ENCODE measurements at places on chromosomes 6 and 20.

GRCh38 chr6:37705239-37706051 lies 7.8 kb upstream of the MDGA1 start:
- DNase-seq = no peak

- DNase-seq = peak; percentile 61
These were observed 5.1 kb downstream of the IGF2R start for GRCh38 chr6:159973951-159974350.

DNA sequence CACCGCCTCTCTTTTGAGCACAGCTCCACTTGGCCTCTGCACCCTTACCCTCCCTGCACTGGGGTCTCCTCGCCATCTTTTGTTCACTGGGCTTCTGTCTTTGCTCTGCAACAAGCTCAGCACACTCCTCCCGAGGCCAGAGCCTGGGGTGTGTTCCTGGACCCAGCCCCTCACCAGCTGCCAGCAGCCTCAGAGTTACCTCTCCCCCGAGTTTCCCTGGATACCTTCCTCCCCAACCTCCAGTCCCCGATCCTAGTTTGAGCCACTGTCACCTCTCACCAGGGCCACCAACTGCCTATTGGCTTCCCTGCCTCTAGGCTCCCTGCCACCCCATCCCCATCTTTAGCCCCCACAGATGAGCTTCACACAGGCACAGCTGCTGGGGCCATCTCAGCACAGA lies 12.3 kb downstream of the CYP21A2 start:
- DNase-seq = no peak

- no peak for DNase-seq
These were observed 52.7 kb downstream of the DAAM2 start for GRCh38 chr6:39844866-39845265.

GRCh38 chr6:16769986-16770376 lies 8.7 kb upstream of the ATXN1 start:
- DNase-seq = no peak

- no peak for DNase-seq
These were observed 28.8 kb upstream of the ME1 start for GRCh38 chr6:83459663-83460062.

- DNase-seq = peak; percentile 32
These were observed at the start of gene NCOA6 for GRCh38 chr20:34825530-34826362. Gene NCOA6 (minus strand): TSS chr20:34825651. CDS start chr20:34782355, 43,296 bp downstream.

- no peak for DNase-seq
These were observed 15.6 kb upstream of the BICRAL start for GRCh38 chr6:42766163-42766670.

DNA sequence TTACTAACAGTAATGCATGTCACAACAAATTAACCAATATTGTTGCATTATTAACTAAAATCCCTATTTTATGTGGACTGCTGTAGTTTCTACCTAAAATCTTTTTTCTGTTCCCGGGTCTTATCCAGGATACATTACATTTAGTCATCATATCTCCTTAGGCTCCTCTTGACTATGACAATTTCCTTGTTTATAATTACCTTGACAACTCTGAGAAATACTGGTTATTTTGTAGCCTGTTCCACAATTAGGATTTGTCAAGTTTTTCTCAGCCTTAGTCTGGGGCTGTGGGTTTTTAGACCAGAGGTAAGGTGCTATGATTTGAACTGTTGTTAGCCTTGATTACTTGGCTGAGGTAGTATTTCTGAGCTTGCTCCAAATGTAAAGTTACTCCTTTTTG lies 3.7 kb downstream of the FBXO5 start:
- DNase-seq = no peak

GRCh38 chr6:151436300-151436699 lies 15.6 kb downstream of the RMND1 start:
- DNase-seq = no peak

GRCh38 chr6:111810294-111811131 lies 62.7 kb downstream of the FYN start:
- DNase-seq = no peak

DNA sequence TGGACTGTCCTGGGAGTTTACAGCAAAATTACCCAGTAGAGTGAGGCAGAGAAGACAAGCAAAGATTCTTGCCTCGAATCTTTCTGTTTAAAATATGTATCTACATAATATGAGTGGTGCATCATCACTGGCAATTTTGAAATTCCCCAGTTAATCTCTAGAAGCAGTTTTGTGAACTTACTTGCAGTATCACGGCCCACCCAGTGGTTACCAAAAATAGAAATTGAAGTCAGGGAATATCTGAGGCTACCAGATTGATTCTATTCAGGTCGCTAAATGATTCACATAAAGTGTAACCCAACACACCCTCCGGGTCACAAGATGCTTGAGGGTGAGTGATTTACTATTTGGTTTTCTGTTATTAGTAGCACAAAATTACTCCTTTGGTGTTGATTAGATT lies 111.9 kb downstream of the PPP1R14C start:
- DNase-seq = no peak

DNA sequence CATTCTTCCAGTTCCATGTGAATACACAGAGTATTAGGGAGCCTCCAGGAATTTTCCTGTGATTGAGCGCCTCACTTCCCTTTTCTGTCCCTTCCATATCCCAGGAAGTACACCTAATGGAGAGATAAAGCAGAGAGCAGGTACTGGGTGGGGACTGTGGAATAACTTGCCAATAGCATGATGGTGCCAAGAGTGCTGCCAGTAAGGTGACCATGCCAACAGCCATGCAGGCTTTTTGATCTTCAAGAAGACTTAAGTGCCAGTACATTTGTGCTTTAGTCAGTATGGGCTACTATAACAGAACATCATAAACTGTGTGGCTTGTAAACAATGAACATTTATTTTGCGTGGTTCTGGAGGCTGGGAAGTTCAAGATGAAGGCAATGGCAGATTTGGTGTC lies 160.2 kb upstream of the RIMS1 start:
- no peak for DNase-seq

DNA sequence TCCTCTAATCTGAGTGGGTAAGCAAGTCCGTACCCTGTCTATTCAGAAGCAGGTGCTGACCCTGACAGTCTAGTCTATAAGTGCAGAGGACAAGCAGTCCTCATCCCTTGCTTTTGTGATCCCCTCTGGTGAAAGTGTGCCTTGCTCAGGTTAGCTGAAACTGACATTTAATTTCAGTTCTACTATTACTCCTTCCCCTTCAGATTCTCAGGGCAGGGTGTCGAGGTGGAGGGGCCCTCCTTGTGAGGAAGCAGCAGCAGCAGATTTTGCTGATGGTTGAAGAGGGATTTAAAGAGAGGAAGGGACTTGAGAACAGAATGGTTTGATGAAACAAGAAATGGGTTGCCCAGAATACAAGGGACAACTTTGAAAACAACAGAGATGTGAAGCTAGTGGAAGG lies 309.3 kb downstream of the CLIC5 start:
- DNase-seq = no peak

GRCh38 chr20:34536798-34537394 lies 20.7 kb downstream of the DYNLRB1 start:
- DNase-seq = no peak

- no peak for DNase-seq
These were observed 1.1 kb upstream of the BEND6 start for GRCh38 chr6:56953597-56954402.

DNA sequence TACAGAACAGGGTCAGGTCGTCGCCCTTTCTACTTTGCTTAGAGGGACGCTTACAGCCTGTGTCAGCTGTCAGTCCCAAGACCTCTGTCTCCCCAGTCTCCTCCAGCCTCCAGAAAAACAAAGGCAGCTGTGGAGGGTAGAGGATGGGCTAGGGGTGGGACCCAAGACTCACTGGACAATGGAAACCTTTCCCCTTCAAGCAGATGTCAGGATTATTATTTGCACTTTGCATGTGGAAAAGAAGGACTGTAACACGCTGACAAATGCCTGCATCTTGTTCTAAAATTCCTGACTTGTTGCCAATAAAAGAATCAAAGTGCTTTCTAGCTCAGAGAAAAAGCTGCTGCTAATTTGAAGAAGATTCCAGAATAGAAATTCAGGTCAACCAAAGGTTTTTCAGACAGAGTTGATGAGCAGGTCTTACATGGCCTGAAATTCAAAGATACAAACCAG lies 58.7 kb downstream of the SNX5 start:
- DNase-seq = no peak

DNA sequence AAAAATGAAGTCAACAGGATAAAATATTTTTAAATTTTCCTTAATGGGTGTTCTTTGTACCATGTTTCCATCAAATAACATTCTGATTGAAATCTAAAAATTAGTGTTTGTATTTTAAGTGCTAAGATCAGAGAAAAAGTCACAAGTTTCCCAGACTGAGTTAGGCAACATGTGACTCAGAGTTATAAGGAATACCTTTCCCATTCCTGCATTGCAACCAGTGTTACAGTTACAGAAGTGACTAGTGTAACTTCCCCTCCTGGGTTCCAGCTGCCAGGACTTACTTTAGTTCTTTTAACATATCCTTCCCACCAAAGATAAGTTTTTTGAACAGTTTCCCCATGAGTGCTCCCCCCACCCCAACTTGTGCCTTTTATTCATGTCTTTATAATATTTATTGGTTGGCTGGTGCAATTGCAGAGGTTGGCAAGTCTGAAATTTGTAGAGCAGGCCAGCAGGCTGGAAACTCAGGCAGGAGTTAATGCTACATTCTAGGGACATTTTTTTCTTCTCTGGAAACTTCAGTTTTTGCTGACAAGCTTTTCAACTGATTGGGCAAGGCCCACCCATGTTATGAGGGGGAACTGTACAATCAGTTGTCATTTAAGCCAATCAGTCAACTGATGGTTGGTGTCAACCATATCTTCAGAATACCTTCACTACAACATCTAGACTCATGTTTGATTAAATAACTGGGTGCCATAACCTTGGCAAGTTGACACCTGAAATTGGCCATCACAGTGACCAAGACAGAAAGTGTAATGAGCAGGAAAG lies 22.9 kb upstream of the ESR1 start:
- no peak for DNase-seq

GRCh38 chr6:15487262-15487661 lies 175.6 kb downstream of the DTNBP1 start:
- no peak for DNase-seq

- DNase-seq = no peak
These were observed 21.6 kb upstream of the PI3 start for GRCh38 chr20:45153147-45153546.

- DNase-seq = no peak
These were observed 582.4 kb downstream of the PHF3 start for GRCh38 chr6:64217721-64218620.

- no peak for DNase-seq
These were observed 703.5 kb upstream of the CITED2 start for GRCh38 chr6:140077827-140078560.

DNA sequence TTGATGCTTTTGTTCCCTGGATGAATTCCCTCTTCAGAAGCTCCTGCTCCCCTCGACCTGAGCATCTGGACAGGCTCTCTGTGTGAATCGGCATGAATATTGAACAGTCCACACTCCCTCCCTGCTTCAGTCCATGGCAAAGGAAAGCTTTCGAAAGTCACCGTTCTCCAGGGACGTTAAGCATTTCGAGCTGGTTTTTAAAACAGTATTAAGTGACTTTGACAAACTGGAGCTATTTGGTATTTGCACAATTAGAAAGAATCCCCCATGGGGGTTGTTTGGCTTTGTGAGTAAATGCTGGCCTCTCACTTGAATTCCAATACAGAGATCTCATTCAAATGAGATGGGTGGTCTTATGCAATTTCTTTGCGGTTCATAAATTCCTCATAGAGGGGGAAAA lies 85.3 kb upstream of the TIAM2 start:
- no peak for DNase-seq

DNA sequence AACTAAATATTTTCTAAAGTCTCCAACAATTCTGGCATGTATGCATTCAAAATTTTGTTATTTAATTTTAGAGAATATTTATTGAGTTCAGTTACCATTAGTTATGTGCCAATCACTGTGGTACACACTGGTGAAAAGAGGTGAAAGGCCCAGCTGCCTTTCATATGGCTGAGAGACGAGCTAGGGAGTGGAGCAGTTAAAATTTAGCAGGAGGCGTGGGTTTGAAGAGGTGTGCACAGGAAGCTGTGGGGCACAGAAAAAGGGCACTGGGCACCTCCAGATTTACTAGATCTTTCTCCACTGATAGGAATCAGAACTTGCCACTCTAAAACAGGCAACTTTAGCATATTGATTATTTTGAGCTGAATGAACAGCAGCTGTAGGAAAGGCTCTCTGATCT lies 347.1 kb downstream of the CD83 start:
- no peak for DNase-seq

GRCh38 chr6:34157236-34157830 lies 11.4 kb upstream of the GRM4 start:
- DNase-seq = no peak

GRCh38 chr6:3327403-3327802 lies 68.7 kb downstream of the PSMG4 start:
- DNase-seq = no peak

DNA sequence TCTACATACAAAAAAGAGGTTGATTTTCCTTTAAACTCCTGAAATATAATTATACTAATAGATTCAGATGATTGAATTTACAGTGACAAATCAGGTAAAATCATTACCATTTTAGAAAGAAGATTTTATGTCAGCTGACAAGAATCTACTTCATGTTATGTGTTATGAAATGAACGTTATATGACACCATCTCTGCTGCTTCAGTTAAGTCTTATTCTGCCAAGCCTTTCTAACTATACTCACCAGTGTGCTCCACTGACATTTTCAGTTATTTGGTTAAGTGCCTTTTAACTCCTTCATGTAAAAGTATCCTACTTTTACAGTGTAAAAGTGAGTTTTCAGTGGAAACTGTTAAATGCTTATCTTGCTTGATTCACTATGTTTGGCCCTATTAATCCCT lies 80.4 kb downstream of the RWDD2A start:
- DNase-seq = no peak

DNA sequence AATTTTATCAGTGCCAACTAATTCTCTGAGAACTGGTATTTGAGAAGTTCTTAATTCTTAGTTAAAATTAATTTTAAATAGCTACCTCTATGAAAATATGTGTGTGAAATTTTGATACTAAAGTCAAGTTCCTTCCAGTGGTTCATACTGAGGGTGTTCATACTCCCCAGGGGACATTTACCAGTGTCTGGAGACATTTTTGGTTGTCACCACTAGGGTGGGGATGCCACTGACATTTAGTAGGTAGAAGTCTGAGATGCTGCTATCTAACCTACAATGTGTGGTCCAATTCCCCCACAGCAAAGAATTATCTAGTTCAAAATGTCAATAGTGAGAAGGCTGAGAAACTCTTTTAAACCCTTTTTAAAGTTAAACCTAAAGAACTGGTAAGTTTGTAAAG lies 463.8 kb downstream of the ADGRB3 start:
- DNase-seq = no peak

Measured in GF-D8 (cell line).